Left forelimb (tissue), 1 donor: ENCODE measurements at places on chromosomes 1 and 21.
A peak's percentile ranks its signal among the peaks of the same experiment; 100 is the strongest.

- DNase-seq: no peak
Observed at GRCh38 chr1:17744666-17745478, 10.3 kb upstream of the ACTL8 start.

DNA sequence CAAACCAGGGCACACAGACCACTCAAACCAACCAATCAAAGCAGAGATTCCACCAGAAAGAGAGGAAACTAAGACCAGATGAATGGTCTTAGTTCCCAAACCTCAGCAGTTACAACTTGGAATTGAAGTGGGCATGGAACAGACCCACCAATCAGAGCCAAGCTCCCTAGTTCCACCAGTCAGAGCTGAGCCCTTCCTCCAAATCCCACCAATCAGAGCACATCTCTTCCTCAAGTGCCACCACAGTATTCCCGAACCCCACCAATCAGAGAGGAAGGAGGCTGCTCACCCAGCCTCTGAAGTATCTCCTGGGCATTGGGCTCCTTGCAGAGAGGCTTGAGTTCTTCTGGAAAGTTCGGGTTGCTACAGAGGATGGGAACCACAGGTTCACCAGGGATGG, 1.4 kb downstream of the GUCA2A start:
- DNase-seq: no peak

- DNase-seq: no peak
Observed at GRCh38 chr1:212979340-212980122, 29.2 kb downstream of the VASH2 start.

DNA sequence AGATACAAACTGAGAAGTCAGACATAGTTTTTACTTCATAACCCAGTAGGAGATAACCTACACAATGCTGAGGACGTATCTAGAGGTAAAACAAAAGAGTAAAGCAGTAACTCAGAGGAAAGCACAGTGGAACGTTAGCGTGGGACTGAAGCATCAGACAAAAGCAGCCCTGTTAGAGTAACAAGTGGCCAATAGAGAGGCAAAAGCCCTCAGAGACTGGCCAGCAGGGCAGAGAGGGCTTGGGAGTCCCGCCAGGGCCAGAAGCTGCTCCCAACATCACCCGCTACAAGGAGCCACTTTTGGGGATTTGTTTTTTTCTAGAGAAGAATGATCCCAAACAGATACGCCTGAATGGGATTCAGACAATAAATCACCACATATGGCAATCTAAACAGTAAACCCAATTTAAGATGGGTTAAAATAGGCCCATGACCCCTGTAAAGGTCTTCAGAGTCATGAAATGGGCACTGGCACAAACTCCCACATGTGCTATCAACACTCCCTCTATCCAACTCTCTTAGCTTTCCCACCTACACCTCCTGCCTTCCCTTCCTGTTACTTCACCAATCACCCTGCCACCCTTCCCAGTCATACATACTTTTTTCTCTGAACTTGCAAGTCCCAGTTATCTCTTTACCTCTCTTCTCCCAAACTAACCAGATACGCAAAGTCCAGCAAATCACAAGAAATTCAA, 17.2 kb downstream of the TADA1 start:
- no peak for DNase-seq

DNA sequence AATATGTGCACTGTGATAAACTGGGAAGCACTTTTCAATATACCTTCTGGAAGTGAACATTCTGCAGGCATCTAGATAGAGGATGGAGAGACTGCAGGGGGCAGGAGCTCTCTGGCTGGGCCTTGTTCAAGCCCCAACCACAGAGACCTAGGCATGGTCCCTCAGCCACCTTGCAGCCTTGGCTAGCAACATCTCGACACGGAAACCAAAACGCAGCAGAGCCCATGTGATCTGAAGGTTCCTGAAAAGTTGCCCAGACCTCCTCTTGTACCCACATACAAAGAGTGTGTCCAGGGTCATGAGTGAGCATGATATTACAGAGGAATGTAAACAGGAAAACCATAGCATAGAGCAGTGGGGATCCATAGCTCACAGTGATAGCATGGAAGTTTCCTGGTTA, 33.1 kb upstream of the SAMD11 start:
- DNase-seq: no peak

DNA sequence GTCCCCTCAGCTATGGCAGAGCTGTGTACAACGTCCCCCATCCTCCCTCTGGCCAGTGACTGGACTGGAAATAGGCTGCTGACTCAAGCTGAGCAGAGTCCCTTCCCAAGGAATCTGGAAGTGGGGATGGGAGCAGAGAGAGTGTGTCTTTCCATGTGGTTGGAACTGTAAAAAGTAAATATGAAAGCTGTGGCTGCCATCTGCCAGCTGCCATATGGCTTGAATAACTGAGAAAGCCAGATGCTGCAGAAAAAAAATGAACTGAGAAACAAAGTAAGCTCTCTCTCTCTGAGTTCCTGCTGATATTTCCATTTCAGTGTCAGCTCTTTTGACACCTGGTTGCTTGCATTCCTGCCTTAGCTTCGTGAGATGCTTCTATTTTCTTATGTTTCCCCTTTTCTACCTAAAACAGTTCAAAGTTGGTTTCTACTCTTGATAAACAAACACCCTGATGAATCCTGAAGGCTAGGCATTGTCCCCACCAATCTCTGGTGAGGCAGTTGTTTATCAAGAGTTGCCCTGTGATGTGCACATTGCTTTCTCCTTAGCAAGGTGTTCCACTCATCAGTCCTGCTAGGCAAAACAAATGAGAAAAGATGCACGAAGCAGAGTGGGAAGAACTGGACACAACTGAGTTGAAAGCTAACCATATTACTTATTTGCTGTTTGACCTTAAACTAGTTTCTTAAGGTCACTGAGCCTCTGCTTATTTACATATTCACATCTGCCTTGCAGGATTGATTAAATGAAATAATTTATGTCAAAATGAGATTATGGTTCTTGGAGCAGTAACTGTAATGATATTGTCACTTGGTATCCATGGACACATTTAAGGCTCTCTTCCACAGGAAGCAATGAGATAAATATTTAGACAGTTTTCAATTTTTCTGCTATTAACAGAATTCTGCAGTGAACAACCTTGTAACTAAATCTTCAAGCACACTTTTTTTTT, 16.6 kb upstream of the DR1 start:
- no peak for DNase-seq

DNA sequence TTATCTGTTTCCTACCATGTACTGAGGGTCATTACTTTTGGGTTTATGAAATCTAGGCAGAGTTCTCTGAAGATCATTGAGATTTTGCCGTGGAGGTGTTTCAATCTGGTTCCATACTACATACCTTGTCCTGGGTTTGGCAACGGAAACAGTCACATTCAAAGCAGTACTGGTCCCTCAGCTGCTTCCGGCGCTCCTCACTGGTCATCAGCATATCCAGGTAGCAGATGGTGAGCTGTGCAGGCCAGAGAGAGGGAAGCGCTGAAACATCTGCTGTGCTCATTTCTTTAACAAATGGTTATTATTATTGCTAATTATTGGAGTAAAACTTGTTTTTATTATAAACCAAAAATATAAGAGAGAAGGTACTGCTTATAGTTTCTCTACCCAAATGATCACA, 591.7 kb downstream of the SMYD3 start:
- no peak for DNase-seq

DNA sequence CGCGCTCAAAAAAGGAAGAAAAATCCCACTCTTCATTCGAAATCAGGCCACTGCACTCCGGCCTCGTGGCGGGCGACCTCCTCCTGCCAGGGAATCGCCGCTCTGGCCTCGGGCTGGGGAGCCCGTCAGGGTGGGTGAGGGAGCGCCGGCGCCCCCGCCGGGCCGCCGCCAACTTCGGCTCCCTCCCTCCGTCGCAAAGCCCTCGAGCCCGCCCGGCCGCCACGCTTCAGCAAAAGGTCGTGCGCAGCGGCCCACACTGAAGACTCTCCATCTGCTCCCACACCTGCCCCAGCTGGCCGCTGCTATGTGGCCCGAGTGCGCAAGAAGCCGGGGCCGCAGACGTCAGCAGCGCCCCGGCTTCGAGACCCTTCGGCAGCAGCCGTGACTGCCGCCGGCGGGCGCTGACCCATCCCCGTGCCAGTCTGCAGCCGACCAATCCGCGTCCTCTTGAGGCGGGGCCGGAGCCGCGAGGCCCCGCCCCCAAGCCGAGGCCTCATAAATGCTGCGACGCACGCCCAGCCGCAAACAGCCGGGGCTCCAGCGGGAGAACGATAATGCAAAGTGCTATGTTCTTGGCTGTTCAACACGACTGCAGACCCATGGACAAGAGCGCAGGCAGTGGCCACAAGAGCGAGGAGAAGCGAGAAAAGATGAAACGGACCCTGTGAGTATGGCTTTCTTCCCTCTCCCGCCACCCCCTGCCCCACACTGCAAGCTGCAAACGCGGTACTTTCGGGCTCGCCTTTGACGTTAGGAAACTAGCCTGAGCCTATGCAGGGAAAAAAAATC, at the start of gene RGS2:
Gene RGS2, plus strand, starts transcription at position 522 of the 789 bp plus-strand sequence. Its CDS starts 33 bp downstream, at position 555.
- DNase-seq: peak; percentile 94

- DNase-seq: no peak
Observed at GRCh38 chr1:161207173-161207572, 5.0 kb downstream of the NDUFS2 start.

- no peak for DNase-seq
Observed at GRCh38 chr1:160666079-160666442, 19.2 kb upstream of the SLAMF1 start.

DNA sequence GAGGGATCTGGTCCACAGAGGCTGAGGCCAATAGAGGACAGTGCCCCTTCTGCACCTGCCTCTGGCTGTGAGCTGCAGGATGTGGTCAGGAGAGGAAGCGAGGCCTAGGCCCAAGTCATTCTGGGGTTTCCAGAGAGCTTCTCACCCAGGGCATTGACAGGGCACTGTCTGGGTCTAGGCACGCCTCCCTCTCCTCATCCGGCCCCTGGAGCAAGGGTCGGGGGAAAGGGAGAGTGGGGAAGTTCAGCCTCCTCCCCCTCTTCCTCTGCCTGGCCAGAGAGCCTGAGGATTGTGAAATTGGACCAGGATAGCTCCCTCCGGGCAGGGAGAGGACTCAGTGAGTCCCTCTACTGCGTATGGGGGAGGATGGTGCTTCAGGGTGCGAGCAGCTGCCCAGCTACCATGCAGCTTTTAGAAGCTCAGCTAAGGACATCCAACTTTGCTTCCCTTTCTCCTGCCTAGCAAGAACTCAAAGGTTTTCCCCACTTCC, 6.3 kb upstream of the INAVA start:
- no peak for DNase-seq

GRCh38 chr21:37319551-37319950, 47.0 kb upstream of the DYRK1A start:
- no peak for DNase-seq

DNA sequence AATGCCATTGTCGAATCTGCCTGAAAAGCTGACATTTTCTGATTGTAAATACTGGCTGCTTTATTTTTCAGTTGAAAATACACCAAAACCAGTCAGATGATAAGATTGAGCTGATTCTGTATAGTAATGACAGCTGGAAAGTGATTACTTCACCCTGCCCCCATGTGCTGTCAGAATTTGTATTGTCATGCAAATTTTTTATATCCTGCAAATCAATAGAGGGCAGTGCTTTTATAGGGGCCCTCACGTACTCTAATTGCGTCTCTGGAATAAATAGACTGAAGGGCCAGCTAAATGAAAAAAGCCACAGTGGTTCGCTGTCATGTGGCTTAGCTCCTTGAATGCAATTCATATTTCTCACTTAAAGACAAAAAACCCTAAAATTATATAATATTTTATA, 208.6 kb downstream of the LHX8 start:
- no peak for DNase-seq

GRCh38 chr1:207871117-207871649, 39.7 kb downstream of the CD34 start:
- DNase-seq: no peak
